Midbrain (tissue), 1 donor: ENCODE measurements at places on chromosomes 6 and 20.
A peak's percentile ranks its signal among the peaks of the same experiment; 100 is the strongest.

GRCh38 chr6:45563041-45563440 is 185.3 kb upstream of the SUPT3H start:
- no peak for DNase-seq

DNA sequence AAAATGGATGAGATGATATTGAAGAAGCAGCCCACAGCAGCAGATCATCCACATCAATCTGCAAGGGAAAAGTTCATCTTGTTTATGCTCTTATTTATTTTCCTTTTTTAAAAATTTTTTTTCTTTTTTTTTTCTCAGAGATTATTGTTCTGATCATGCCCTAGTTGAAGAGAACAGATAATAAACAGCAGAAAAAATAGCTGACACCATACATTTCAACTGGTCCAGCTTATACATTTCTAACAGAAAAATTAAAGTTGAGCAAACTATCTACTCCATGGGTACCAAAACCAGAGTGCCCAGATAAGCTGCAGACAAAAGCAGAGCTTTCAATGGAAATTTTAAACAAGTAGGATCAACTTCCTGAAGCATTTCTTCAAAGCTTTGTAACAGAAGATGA is 9.3 kb downstream of the KIAA0319 start:
- no peak for DNase-seq

GRCh38 chr20:41617059-41617901 is 897 bp downstream of the CHD6 start:
- DNase-seq = peak; percentile 7

- no peak for DNase-seq
These were observed 19.4 kb downstream of the CASS4 start for GRCh38 chr20:56431471-56431870.

DNA sequence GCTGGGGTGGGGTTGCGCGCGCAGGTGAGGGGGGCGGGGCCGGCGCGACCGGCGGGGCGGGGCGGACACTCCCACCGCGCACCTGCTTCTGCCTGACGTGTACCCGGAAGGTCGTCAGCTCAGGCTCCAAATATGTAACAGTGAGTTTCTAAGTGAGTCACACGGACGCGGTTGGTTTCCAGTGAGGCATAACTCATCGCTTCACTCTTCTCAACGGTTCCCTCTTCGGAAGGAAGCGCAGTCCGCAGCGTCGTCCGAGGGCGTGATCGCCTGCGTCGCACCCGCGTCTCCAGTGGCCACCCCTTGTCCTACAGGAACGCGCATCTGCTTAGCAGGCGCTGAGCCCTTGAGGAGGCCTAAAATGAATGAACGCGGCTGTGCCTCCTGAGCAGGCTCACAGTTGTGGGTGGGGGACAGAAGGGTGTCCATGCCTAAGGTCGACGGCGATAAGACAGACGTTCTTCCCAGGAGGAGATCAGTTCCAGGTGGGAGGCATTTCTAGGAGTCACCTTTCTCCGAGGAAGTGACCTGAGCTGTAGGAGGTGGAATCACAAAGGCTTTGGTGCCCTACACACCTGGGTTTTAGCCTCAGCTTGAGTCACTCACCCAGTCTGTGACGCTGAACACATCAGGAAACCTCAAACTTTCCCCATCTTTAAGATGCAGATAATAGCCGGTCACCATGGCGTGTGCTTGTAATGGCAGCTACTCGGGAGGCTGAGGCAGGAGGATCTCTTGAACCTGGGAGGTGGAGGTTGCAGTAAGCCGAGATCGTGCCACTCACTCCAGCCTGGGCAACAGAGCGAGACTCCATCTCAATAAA is 50.9 kb upstream of the EZR start:
- DNase-seq = peak; percentile 24

GRCh38 chr20:36408219-36408618 is 102.1 kb downstream of the DLGAP4 start:
- DNase-seq = no peak

DNA sequence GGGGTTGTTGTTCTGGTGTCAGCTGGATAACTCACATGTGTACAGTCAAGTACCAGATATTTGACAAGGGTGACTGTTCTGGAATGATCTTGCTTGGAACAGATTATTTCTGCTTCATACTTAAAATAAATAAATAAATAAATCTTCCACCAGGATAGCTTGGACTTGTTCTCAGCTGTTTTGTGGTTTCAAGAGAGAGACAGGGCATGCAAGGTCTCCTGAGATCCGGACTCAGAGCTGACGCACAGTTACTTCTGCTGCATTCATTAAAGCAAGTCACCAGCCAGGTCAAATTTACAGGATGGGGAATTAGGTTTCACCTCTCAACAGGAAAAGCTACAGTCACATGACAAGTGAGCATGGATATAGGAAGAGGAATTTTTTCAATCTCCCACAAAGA is 285.0 kb upstream of the SPTLC3 start:
- no peak for DNase-seq

GRCh38 chr6:120378582-120379220 is 955.6 kb downstream of the TBC1D32 start:
- DNase-seq = no peak

- no peak for DNase-seq
These were observed 1.8 kb downstream of the LTB start for GRCh38 chr6:31580438-31580740.

- no peak for DNase-seq
These were observed 12.8 kb downstream of the BHLHE23 start for GRCh38 chr20:62993856-62994494.

GRCh38 chr20:52035498-52035897 is 156.1 kb downstream of the ZFP64 start:
- DNase-seq = no peak

GRCh38 chr6:79446006-79446405 is 91.2 kb downstream of the LCA5 start:
- no peak for DNase-seq

DNA sequence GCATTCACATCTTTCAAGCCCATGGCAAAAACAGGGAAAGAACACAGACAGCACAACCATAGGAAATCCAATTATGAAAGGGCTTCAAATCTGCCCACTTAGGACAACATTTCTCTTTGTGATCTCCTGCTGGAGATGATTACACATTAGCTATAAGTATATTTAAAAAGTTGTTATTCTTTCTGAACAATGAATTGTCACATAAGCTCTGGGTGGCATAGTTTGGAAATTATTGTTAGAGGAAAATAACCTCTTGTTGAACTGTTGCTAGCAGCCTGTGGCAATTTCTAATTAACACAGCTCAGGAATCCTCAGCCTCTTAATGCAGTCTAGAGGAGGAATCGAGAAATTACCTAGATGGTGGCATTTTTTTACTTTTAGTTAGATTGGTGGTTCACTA is 54.9 kb downstream of the BCAS1 start:
- no peak for DNase-seq
